NCI-H2029 (cell line): ENCODE measurements at places on chromosomes 2 and 18.

- DNase-seq = no peak
Measured at GRCh38 chr18:59423259-59423658, 64.2 kb upstream of the LMAN1 start.

DNA sequence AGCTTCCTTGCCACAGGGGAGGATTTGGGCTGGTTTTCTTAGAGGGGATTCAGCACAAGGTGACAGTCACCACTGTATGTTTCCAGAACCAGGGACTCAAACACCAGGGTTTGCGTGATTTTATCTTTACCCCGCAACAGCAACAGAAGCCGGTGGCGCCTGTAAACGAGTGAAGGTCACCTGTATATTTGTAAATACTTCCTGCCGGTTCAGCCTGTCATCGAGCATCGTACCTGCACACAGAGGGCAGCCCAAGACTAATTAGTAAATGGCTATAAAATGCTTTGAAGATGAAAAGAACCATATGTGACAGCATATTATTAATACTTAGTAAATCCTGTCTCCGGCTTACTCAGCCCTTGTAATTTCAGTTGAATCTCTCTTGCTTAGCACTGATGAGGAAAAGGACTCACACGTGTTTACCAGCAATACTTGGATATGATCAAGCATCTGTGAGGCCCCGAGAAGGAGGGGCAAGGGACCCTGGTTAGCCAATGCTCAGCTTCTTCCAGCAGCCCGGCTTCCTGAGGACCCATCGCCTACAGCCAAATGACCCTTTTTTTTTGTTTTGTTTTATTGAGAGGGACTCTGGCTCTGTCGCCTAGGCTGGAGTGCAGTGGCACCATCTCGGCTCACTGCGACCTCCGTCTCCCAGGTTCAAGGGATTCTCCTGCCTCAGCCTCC is 51.3 kb upstream of the FOSL2 start:
- no peak for DNase-seq

DNA sequence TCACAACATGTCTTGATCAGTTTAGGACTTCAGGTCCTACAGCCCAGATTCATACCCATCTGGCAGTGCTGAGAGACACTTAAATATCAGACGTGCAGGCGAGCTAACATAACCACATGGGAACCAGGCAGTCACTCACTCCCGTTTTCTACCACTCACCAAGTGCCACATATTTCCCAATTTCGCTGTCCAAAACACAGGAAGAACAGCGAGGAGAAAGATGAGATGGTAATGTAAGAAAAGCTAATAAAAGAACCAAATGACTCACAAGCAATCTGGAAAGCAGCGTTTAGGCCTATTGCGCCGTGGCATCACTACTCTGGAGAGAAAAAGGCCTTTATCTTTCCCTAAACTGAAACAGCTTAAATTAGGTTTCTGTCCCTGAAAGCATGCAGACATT is 647.8 kb upstream of the SLC39A10 start:
- DNase-seq = no peak

DNA sequence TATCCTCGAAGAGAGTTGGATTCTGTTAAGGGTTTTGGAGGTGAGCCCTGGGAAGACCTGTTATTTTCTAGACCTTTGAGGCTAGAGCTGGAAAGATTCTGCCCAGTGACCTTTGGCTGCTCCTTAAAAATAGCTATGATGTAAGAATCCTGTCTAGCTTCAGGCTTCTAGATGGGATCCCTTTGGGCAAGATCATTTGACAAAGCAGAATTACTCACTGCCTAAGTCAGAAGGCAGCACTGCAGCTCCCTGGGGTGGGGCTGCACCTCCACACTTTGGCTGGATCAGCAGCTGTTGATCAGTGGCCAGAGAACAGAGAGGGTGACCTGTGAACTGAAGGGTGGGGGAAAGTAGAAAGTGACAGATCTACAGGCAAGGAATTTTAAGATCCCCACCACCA is 103.8 kb downstream of the ASAP2 start:
- no peak for DNase-seq

DNA sequence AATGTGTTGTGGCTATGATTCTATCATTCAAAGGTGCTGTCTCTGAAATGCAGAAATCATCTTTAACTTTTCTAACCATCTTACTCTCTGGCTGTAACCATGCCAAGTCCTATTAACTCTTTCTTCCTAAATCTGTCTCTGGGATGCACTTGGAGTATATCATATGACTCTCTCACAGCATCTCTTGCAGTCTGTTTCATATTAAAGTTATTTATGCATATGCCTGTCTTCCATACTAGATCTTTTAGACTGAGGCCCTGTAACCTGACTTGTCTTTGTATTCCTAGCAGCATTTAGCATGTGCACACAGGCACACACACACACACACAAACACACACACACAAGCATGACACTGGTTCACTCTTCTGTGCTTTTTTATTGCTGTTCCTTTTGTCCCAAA is 320.6 kb downstream of the ETAA1 start:
- DNase-seq = no peak

DNA sequence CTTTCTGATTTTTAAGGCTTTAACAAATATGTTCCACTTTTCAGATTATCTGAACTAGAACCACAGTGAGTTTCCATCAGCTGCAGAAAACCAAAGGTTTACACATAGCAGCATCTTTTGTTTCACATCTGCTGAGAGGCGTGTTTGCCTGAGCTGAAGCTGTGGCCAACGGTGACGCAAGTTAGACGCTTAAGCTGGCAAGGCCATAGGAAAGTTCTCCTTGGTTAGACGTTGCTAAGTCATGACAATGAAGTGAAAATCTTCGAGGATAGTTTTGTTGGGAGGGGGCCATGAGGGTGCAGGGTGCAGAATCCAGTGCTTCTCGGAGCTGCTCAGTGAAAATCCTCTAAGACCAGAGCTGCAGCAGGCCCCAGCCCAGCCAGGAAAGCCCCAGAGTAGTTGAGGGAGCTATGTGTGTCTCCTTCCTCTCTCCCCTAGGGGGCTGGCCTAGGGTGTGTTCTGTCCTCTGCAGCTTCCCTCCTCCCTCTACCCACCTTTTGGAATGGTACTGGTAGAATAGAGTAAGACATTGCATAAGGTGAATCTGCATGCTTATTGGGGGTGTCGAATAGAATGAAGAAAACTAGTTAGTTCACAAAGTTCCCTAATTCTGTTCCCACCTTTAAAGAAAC is 105.4 kb downstream of the FHOD3 start:
- DNase-seq = no peak

DNA sequence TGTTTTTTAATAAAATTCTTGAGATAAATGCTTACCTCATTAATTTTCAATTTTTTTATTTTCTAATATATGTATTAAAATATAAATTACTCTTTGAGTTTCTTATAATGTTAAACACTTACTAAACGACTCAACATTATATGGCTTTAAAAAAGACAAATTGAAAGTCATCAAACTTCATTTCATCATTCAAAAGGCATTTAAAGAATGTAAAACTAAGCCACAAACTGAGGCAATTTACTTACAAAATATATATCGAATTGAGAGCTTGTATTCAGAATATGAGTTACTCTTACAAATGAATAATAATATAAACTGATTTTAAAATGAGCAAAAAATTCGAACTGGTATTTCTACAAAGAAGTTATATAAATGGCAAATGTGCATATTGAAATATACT is 1262.2 kb upstream of the PIK3C3 start:
- no peak for DNase-seq

DNA sequence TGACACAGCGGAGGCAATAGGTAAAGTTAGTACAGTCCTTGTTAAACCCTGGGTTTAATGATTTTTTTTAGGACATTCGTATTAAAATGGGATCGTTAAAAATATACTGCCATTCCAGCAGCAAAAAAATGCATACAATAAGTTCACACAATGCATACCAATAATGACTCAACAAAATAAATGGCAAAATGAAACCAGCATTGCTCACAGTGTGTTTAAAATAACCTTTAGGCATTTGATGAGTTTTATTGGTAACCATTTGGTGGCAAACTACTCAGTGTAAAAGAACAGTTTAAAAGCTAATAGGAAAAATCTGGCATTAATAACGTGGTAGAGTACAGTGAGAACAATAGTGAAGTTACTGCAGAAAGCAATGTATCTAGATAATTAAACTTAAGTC is 539.0 kb upstream of the PIK3C3 start:
- DNase-seq = no peak

DNA sequence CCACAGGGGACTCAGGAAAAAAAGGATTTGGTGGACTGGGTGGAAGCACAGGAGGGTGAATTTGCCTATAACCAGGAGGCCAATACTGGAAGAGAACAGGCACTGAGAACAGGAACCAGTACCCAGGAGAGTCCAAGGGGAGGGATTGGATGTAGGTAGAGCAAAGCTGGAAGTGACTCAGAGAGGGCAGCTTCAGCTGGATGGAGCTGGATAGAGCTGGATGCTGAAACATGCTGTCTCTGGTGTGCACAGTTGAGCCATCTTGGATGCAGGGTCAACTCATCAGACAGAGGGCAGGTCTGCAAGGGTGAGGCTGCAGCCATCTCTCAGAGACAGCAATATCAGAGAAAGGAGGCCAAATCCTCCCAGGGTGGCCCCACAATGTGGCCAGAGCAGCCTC is 134.0 kb downstream of the GALNT14 start:
- DNase-seq = no peak

- no peak for DNase-seq
Measured at GRCh38 chr2:109320195-109320922, 191.4 kb downstream of the SH3RF3 start.

DNA sequence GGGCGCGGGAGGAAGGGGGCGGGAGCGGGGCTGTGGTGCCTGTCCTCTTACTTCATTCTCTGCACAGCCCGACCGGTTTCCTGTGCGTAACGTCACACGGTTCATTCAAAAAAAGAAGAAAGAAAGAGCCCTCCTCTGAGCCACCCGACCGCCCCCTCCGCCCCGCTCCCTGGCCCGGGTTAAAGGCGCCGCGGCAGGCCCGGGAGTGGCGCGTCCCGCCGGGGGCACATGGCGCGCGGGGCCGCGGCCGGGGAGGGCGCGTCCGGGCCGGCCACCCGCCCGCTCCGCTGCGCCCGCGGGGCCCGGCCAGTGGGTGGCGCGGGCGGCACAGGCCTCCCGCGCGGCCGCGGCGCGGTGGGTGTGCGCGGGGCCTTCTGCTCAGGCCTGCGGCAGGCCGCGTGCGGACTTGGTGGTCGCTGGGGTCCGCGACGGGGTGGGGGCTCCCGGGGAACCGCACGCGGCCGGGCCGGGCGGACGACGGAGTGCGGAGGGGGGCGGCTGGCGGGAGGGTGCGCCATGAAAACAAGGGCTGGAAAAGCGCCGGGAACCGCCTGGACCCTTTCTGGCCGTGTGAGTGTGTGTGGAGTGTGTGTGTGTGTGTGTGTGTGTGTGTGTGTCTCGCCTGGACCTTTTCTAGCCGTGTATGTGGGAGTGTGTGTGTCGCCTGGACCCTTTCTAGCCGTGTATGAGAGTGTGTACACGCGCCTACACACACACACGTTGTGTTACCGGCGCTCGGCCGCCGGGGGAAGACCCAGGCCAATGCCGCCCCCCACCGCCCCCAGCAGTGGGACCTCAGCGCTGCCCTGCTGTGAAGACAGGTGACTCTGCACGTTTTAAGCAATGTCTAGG is 780 bp upstream of the BCL2 start:
- peak; percentile 54 for DNase-seq

DNA sequence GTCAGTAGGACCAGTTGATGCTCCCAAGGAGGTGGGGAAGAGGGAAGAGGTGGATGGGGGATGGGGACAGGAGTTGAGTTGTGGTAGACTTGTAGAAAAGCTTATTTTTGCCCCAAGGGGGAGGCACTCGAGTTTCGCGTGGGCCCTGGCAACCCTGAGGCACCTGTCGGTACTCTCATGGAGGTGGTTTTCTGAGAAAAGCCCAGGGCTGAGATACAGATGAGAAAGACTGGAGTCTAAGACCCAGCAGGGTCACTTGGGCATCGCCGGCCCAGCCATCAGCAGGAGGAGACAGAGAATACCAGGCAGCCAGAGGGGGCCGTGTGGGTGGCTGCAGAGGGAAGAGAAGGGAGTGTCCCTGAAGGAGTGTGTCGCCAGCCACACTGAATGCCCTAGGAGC is 57.7 kb upstream of the HPCAL1 start:
- no peak for DNase-seq

DNA sequence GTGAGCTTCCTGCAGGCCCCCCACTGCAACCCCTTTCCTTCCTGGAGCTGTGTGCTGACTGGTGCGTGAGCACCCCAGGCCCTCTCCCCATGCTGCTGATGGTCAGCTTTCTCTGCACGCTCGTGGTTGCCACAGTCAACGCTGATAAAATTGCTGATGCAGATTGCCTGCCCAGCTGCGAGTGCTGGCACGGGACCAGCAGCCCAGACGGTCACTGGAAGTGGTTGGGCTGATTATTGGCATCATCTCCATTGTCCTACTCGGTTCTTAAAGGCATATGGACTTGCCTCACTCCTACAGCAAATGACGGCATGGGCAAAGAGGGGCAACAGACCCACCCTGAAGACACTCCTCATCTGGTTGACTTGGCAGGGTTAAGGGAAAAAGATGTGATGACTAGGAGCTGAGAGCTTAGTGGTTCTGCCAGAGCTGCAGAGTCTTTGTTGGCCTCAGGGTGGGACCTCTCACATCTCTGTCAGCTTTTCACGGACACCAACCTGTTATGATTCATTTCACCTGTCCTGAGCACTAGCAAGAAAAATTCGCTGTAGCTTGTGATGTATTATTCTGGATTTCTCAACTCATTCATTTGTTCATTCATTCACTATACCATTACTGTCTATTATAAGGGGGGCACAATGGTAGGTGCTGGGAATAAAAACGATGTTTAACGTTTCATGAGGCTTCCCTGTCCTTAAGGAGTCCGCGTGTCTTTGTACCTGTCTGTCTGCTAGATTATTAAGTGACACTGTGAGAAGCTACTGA is 38.4 kb downstream of the PAX8 start:
- DNase-seq = peak; percentile 61

DNA sequence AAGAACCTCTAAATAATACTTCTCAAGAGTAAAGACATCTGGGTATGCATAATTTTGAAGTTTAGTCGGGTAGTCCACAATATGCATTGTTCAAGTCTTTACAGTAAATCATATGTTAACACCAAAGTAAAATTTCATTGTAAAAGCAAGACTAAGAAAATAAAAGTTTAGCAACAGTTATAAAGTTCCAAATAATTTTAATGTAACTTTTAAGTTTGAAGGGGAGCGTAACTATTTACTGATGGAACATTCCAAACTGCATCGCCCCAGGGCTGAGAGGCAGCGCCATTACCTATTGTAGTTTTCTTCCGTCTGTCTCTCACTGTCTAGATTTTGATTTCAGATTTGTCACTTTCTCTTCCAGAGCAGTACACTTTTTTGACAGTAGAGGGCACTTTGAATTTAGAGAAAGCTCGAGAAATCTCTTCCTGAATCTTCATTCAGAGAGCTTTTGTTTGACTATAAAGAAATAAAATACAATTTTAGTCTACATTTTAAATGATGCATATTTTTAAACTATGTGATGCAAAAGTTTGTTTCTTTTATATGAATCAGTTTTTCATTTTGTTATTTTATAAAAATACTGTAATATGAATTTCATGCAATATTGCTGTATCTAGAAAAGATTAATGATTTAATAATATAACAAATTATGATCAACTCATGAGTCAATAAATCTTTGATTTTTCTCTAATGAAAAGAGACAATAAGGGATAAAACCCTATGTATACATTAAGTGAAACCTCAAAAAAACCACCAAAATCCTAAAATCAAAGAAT is 389.8 kb downstream of the FIGN start:
- DNase-seq = peak; percentile 41

- no peak for DNase-seq
Measured at GRCh38 chr2:109614715-109615636, 812 bp downstream of the SOWAHC start.
